ENCODE measurements at places on chromosomes 7 and 10.
A peak's percentile ranks its signal among the peaks of the same experiment; 100 is the strongest.

GRCh38 chr7:26553582-26553981 is 261.9 kb downstream of the SNX10 start:
- no peak for DNase-seq

GRCh38 chr10:80313523-80313922 is 24.1 kb upstream of the MAT1A start:
- DNase-seq = no peak

GRCh38 chr7:66189695-66190503 is 15.2 kb upstream of the TPST1 start:
- no peak for DNase-seq

DNA sequence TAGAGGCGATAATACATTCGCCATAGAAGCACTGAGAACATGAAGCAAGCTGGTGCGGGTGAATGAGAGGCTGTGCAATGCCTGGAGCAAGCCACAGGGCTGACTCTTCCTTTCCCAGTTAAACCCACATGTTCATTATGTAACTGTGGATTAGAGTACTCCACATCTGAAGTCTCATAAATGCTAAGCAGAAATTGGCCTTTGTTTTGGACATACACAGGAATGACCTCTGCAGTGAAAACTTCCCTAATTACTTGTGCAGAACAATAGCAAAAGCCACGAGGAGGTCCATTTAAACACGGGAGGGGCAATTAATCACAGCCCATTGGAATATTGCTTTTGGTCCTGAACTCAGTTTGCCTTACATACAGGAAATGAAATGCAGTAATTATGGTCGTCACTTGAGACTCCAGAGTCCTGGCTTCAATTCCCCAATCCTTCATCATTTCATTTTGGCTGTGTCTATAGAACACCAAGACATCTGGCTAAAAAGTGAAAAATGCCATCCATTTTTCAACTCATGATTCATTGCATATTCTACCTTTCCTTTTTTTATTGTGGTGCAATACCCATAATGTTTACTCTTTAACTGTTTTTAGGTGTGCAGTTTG is 78.7 kb upstream of the CXCL12 start:
- peak; percentile 77 for DNase-seq

DNA sequence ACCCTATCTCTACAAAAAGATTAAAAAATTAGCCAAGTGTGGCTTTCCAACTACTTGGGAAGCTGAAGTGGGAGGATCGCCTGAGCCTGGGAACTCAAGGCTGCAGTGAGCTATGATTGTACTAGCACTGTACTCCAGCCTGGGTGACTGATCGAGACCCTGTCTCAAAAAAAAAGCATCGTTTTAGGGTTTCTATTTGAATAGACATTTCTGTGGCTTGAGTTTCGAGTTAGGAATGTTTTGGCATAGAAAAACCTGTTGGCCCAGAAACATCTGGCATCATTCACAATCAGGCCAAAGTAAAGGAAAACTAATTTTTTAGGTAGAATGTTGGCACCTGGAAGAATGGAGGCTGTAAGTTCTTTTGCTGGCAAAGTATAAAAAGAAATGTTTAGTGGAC is 72.4 kb downstream of the AUTS2 start:
- no peak for DNase-seq

All from EH (cell line).